Urothelium cell line (cell line): ENCODE measurements at places on chromosomes 12 and 14.
A peak's percentile ranks its signal among the peaks of the same experiment; 100 is the strongest.

DNA sequence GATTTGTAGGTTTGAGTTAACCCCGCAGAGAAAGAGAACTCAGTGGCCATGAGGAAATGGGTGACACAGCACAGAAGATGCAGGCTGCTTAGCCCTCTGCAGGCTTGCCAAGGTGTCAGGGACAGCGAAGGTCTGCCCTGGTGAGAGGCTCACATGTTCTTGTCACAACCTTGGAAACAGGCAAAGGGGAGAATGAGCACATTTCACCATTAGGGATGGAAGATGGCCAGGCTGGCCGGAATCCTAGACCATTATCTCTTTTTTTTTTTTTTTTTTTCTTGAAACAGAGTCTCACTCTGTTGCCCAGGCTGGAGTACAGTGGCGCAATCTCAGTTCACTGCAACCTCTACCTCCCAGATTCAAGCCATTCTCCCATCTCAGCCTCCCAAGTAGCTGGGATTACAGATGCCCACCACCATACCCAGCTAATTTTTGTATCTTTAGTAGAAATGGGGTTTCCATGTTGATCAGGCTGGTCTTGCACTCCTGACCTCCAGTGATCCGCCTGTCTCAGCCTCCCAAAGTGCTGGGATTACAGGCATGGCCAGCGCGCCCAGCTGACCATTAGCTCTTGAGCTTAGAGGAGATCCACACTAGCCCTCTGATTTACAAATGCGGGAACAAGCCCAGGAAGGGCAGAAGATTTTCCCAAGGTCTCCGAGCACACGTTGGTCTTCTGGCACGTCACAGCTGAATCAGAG, 34.6 kb downstream of the LTBP2 start:
- DNase-seq: no peak

- no peak for DNase-seq
Measured at GRCh38 chr12:87233671-87234070, 795.5 kb downstream of the C12orf50 start.

- no peak for DNase-seq
Measured at GRCh38 chr14:53047307-53048069, 96.6 kb upstream of the FERMT2 start.

- no peak for DNase-seq
Measured at GRCh38 chr12:71626768-71627167, 36.9 kb downstream of the ZFC3H1 start.

- DNase-seq: no peak
Measured at GRCh38 chr12:85424581-85425348, 144.7 kb downstream of the ALX1 start.

- DNase-seq: peak; percentile 64
Measured at GRCh38 chr14:97977651-97978261, 1180.6 kb downstream of the VRK1 start.

DNA sequence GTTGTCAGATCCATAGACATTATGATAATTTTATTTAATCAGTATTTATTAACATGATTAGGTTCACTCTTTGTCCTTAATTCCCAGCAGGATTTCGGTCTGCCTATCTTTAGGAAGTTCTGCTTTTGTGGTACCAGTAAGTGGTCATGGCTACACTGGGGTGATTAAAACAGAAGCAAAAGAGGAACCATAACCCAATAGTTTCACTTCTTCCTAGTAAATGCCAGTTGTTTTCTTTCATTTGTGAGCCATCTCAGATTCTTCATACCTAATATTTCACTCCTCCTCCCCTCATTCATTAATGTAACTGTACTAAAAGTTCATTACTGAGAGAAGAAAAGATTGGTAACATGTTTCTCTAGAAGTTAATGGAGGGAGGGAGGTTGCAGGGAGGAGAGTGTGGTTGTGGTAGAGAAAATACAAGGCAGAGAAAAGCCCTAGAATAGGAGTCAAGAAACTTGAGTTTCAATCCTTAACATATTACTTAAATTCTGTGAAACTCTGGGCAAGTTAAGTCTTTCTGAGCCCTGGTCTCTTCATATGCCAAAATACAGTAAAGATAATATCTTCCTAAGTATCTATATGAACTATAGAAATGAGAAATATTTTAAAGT, 101.2 kb downstream of the PEBP1 start:
- DNase-seq: no peak
